ENCODE measurements at places on chromosomes 2 and 18.

DNA sequence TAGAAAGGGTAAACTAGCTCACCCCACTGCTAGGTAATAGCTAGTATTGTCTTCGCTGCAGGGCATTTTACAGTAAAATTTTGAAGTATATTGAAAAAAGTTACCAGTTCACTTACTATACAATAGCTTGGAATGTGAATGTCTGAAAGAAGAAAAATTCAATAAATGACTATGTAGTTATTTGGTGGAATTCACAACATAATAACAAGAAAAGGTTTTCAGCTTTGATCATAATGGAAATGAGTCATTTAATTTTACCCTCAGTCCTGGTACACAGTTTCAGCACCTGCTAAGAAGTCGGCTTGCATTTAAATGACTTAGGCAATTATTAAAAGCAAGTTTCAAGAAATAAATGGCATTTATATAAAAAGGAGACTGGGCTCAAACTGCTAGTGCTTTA, 90.4 kb downstream of the NUP35 start:
- no peak for DNase-seq

DNA sequence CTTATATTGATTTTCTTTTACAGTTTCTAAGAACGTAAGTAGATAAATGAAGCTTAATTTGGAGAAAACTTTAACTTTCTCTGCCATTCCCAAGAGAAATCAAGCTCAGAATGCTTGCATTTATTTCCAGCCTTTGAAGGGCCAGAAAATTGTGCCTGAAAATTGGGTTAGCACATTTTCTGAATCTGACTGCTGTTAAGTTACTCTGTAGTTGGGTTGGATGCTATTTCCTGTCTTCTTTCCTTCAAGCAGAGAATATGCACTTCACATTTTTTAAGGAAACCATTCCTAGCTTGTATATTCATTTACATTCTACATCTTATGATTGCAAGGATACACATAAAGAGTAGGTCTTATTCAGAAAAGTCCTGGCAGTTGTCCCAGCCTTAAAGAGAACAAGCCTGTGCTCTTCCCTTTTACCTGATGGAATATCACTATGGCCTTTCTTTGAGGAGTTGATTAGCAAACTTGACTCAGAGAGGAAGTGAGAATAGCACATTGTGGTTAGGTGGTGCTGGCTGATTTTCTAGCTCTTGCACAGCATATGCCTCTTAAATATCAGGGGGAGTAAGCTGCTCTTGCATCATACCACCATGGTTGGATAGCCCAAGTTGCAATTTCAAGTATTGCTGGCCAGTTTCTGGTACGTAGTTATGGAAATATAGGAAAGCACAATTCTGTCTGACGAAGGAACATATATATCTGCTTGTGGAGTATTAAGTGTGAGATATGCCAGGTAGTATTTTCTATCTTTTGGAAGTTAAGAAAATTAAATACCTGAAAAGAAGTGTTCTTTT, 133.7 kb downstream of the COMMD1 start:
- no peak for DNase-seq

DNA sequence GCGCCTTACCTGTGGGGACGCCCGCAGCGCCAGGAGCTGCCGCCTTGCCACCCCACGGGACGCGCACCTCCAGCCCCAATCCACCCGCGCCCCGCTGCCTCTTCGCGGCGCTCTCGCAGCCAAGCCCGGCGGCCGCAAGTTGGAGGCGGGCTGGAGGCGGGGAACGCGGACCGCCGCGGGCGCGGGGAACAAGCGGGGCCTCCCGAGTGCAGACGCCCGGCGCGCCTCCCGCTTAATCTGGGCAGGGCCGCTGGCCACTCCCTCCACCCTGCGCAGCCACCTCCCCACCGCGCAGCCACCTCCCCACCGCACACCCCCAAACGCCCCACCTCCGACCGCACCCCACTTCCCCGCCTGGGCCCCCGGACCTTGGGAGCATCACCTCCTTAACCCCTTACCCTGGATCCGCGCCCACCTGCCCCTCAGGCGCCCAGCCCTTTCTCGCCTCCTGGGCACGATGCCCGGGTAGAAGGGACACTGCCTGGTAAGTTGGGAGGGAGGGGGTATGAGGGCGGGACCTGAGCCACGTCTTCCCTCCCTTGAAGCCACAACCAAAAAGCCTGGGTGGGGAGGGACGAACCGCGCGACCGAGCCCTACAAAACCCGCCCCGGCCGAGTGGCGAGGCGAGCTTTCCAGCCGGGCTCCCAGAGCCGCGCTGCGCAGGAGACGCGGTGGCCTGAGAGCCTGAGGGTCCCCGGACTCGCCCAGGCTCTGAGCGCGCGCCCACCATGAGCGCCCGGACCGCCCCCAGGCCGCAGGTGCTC, at the start of the genes COL4A3 and COL4A4:
Gene COL4A3 (plus strand): TSS at position 627 of the 765 bp plus-strand sequence. CDS start 103 bp downstream, at position 730.
Gene COL4A4 (minus strand): TSS at position 208 of the 765 bp plus-strand sequence. CDS start 16,722 bp downstream, outside the sequence.
- DNase-seq: no peak

DNA sequence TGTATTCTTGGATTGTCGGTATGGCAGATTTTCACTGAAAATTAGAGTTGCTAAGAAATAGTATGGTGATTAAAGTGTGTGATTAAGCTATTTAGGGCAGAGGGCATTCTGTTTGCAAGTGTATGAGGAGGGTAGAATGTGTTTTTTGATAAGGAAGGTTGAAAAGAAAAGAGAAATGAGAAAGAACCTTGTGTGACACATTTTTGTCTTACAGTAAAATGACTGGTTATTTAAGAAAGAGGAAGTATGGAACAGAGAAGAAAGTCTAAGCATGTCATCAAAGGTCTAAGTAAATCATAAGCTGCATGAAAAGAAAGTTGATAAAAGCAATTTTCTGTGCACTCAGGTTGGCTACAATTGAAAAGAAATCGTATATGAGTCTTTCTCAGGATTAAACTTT, 5.2 kb upstream of the RSAD2 start:
- DNase-seq: no peak

- no peak for DNase-seq
Measured at GRCh38 chr18:7459851-7460770, 107.0 kb upstream of the PTPRM start.

- DNase-seq: no peak
Measured at GRCh38 chr2:211864328-211864727, 674.3 kb downstream of the ERBB4 start.

DNA sequence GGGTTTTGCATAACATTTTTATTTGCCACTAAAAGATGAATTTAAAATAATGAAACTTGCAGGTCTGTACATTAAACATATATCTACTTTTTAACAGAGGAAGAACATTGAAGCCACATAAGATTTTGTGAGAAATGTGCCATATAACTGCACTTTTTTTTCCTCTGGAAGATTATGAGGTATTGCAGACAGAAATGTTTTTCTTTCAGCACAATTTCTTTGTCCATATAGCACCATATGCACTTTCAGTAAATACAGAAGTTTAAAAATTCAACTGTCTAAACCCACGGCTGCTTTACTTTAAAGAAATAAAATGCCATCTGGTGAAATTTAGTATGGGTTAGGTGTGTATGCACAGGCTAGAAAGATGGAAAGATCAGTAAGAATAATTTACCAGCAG, 470 bp upstream of the FAP start:
- DNase-seq: no peak

DNA sequence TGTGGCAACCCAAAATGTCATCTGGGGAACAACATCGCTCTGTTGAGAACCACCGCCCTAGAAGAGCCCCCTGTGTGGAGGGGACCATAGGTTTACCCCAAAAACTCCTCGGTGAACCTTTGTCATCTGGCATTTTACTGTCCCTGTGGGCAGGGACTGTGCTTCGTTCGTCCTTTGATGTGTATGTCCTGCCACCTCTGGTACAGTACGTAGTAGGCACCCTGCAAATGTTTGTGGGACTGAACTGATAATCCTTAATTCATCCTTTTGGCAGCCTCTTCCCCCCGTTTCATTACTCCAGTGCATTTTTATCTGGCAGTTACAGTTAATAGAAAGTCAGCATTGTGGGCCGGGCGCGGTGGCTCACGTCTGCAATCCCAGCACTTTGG, 728 bp downstream of the NAPG start:
- no peak for DNase-seq

DNA sequence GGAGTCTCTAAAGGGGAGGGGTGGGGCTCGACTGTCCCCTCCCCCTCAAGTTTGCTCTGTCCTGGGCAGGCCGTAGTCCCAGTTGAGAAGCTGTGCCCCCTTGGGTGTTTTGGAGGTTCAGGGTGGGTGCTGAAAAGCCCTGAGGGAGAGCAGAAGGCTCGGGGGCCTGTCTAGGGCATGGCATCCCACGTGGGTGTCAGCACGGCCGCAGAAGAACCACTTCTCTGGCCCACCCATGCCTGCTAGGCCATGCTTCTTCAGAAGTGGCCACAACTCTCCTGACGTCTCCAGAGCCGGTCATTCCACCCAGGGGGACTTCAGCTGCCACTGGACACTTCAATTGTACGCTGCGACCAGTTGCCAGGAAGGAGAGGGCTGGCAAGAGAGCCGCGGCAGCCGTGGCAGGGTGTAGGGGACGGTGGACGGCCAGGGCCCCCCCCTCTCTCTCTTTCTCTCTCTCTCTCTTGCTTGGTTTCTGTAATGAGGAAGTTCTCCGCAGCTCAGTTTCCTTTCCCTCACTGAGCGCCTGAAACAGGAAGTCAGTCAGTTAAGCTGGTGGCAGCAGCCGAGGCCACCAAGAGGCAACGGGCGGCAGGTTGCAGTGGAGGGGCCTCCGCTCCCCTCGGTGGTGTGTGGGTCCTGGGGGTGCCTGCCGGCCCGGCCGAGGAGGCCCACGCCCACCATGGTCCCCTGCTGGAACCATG, at the start of gene INPP5D:
Gene INPP5D (plus strand): TSS at position 546 of the 704 bp plus-strand sequence. CDS start 137 bp downstream, at position 683.
- DNase-seq: no peak

- DNase-seq: no peak
Measured at GRCh38 chr18:61503688-61504087, 170.5 kb downstream of the CDH20 start.

GRCh38 chr2:85769236-85769982, 15.6 kb downstream of the ATOH8 start:
- no peak for DNase-seq

- no peak for DNase-seq
Measured at GRCh38 chr2:27240406-27240805, 22.4 kb downstream of the SLC30A3 start.

DNA sequence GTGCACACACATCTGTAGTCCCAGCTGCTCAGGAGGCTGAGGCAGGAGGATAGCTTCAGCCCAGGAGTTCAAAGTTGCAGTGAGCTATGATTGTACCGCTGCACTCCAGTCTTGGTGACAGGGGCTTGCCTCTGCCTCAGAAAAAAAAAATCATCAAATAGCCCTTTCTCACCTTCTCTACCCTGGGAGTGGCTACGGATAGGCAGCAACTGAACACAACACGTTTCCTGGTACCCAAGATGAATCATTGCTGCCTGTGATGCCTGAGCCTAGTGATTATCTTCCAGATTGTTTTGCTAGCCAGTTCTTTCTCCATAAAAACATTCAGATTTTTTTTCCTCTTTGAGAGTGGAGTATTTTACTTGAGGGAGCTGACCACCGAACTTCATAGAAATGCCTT, 13.5 kb downstream of the INPP4A start:
- no peak for DNase-seq

- no peak for DNase-seq
Measured at GRCh38 chr2:173740639-173741038, 224.5 kb downstream of the SP3 start.

- no peak for DNase-seq
Measured at GRCh38 chr2:95240091-95240490, 32.8 kb downstream of the ZNF892 start.

DNA sequence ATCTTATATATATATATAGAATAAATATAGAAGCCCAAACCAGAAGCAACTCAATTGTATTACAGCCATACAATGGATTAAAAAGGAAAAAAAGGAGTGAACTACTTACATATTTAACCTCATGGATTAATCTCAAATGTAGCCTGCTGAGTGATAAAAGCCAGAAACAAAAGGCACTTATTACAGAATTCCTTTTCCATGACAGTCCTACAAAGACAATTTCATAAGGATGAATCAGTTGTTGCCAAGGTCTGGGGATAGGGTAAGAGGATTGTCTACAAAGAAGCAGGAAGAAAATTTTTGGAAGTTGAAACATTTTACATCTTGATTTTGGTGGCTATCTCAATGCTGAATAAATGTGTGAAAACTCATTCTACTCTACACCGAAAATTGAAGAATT, 103.9 kb upstream of the DCC start:
- DNase-seq: no peak

DNA sequence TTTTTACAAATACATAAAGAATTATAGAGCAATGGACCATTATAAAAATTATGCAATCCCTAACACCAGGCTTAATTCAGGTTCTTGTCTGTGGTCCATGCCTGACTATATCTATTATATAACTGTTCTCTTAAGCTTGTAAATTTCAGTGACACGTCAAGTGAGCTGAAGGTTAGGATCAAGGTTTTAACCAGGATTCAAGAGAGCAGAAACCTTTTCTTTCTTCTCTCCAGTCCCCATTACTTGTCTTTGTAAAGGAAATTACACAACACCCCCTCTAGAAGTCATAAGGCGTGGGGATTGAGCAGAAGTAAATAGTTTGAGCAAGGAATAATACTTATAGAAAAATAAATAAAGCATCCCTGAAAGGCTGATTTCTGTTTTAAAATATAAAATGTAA, 122.0 kb downstream of the ZNF521 start:
- no peak for DNase-seq

- DNase-seq: no peak
Measured at GRCh38 chr18:23591011-23591410, 4.7 kb upstream of the NPC1 start.

GRCh38 chr2:164840930-164841718, 499 bp downstream of the COBLL1 start:
- no peak for DNase-seq
